NCI-H1092 treated with DMSO at 0.1 percent for 48 hours (cell line): ENCODE measurements at places on chromosomes 5 and 9.
A peak's percentile ranks its signal among the peaks of the same experiment; 100 is the strongest.

- no peak for DNase-seq
Measured at GRCh38 chr9:128469070-128469469, 13.3 kb downstream of the ODF2 start.

DNA sequence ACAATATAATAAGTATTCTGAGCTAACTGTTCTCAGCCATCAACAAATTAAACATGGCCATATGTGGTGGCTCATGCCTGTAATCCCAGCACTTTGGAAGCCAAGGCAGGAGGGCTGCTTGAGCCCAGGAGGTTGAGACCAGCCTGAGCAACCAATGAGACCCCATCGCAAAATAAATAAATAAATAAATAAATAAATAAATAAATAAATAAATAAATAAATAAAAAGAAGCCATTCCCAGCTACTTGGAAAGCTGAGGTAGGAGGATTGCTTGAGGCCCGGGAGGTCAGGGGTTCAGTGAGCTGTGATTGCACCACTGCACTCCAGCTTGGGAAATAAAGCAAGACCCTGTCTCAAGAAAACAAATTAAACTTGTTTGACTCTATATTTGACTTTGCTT is 1256.4 kb downstream of the EFNA5 start:
- no peak for DNase-seq

DNA sequence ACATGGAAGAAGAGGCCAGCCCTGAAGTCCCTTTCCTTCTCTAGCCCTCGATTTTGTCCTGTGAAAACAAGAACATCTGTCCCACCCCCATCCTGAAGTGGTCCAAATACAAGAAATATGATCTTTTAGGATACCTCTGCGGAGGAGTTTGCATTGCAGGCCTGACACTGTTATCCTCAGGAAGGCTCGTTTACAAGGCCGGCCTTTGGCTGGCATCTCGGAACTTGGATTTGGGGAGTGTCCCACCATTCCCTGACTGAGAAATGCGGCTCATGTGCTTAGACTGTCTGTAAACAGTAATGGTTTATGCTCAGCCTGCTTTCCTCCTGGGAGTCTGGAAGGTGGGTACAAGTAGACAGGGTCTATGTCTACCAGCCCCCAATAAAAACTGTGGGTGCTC is 26.4 kb downstream of the WHRN start:
- DNase-seq = no peak

GRCh38 chr5:14487897-14488570 is 93.6 kb upstream of the OTULINL start:
- DNase-seq = no peak

DNA sequence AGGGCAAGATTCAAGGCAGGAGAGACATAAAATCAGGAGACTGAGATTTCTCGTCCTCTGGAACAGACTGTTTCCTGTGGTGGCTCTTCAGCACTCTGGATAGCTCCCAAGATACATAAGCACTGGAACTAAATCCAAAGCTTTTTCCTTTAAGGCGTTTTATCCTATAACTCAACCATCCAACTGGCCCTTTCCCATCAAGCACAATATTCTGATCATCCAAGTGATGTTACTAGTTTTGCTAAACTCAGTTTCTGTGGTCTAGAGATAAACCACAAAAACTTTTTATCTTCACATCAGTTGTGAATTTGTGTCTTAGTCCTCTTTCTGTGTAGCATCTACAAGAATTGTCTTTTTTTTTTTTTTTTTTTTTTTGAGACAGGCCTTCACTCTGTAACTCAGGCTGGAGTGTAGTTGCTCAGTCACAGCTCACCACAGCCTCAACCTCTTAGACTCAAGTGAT is 299.4 kb downstream of the COX7C start:
- DNase-seq = no peak

DNA sequence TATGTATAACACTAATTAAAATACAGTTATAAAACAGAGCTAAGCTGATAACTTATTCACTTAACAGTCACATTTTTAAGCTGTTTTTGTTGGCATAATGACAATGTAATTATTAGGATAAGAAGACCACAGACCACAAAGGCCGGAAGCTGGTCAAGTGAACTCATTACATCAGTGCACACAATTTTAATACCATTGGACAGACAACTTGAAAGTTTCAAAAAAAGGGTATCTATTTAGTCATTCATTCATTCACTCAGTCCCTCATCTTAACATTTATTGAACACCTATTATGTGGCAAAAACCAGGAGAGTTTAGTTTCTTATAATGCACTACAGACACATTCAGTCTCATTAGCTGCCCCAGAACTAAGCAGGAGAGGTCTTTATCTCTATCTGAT is 11.6 kb downstream of the ERP44 start:
- no peak for DNase-seq

DNA sequence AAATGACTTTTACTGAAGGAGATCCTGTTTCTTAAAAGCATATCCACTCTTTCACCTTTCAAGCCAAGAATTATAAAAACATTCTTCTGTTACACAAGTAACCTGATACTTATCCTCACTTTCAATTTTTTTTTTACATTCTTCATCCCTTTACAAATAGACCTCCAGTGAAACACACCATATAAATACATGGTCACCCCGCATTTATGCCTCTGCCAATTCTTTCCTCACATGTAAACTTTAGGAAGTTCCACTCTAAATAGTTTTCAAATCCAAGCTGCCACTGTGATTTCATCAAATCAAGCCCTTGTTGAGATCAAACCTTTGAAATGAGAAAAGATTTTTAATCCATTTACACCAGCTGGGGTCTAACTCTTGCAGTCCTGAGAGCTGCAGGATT is 40.0 kb downstream of the GAS1 start:
- DNase-seq = no peak

DNA sequence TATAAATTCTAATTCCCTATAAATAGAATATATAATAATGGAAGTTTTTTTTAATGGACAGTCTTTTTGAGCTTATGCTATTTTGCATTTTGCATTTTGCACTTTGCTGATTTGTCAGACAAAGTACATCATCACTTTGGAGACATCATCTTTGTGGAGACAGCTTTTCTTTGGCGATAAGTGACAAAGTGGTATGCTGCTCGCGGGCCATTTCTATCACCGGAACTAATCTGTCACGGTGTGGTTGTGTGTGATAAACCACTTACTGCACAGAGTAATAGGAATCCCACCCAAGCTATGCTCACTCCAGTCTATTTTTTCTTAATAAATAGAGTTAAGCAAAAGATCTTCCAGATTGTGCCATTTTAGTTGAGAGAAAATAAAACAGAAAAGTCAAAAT is 133.1 kb downstream of the MACIR start:
- no peak for DNase-seq

GRCh38 chr5:127898551-127899213 is 184.9 kb upstream of the SLC12A2 start:
- DNase-seq = no peak

DNA sequence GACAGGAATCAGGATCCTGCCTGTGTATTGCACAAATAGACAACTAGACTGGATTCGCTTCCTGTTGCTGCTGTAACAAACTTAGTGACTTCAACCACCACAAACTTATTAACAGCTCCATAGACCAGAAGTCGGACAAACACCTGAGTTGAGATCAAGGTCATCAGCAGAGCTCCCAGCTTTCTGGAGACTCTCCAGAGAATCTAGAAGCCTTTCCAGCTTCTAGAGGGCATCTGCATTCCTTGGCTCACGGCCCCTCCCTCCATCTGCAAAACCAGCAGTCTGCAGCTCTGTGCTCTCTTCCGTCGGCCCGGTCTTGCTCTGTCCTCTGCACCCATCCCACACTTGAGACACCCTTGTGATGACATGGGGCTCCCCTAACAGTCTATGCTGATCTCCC is 99.1 kb downstream of the KCNT1 start:
- no peak for DNase-seq

- no peak for DNase-seq
Measured at GRCh38 chr5:150626853-150627276, 13.6 kb upstream of the SYNPO start.

- no peak for DNase-seq
Measured at GRCh38 chr9:9523476-9524139, 1089.2 kb downstream of the PTPRD start.

- no peak for DNase-seq
Measured at GRCh38 chr5:175025077-175025476, 300.7 kb downstream of the MSX2 start.

DNA sequence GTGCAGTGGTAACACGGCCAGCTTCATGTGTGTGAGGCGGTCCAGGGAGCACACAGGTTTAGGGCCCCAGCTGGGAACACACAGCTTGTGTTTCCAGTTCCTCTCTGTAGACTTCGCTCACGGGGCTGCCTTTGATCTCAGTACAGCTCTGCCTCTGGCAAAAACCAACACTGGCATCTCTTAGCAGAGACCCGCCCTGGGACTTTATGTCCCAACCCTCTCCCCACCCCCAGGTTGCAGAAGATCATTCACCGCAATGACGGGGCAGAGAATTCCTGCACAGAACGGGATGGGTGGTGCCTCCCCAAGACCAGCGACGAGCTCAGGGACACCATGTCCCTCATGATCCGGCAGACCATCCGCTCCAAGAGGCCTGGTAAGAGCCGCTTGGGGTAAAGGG is 5.2 kb upstream of the CEL start:
- DNase-seq = no peak

- DNase-seq = no peak
Measured at GRCh38 chr5:128528637-128529255, 9.3 kb downstream of the FBN2 start.

DNA sequence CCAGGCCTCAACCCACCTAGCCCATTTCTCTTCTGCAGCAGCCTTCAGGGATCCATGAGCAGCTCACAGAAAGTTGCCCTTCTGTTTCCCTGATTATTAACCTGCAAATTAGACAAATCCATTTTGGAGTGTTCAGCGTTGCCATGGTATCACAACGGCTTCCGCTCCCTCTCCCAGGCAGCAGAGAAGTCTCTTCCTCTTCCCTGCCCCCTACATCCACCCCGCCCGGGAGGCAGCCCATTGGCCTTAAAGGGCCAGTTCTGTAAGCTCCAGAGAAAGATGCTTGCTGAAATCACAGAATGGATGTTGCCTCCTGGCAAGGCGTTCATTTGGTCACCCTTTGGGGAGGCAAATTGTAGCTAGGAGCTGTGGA is 47.7 kb upstream of the BOD1 start:
- DNase-seq = no peak

DNA sequence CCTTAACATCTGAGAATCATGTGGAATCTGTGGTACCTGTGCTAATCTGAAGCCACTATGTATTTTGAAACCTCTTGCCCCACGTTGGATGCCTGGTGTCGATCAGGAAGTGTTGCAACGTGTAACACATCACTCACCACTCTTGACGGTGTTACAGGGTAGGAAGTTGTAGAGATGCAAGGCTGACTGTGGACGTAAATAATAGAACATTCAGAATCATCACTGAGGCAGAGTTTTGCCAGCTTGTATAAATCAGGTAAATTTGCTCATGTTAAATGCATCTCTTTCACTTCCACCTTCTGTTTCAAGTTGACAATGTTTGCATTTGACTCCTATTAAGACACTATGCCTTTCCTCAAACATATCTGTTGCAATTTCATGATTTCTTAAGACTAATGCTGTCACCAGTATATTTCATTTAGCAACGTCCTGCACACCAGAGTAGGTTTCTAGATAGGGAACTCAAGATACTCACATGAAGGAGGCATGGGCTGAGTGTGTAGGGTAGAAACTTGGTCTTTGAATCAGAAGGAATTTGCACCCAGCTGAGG is 38.1 kb downstream of the BASP1 start:
- no peak for DNase-seq

DNA sequence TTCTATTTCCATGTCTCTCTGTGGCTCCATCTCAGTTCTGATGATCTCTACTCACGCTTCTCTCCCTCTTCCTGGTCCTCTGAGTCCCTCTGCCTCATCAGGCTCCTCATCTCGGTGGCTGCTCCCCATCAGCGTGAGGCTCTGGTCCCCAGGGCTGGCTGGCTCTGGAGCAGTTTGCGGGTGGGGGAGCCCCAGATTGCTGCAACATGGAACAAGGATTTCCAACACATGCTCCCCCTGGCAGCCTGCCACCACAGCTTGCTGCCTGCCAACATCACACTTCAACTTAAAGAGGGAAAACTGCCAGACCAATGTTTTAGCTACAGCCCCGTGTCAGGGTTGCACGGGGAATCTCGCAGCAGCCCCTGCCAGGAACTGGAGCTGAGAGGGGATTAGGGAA is 77.2 kb upstream of the NEK6 start:
- peak; percentile 90 for DNase-seq

DNA sequence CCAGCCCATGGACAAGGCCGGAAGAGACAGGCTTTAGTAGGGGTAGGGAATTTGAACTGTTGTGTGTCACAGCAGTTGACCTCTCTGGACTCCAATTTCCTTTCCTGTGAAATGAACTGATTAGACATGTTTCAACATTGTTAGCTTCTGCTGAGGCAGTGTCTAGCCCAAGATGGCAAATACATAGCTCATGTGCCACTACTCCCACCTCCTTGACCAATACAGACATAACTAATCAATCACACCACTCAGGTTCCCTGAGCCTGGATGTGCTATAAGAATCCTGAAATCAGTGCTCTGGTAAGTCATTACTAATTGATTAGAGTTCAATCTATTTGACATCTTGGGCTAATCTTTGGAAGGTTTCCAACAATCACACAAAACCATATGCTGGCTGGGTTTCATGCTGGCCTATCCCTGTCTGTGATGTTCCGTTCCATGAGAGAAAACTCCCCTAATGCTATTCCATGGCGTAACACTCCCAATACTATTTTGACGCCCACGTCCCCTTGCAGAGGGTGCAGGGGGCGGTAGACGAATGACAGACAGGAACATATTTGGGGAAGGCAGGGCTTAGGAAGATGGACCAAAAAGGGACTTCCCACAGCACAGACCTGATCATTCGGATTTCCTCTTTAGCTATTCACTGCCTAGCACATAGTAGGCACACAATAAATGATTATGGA is 95.2 kb downstream of the PDE6A start:
- DNase-seq = no peak

GRCh38 chr9:4615251-4615650 is 46.8 kb upstream of the PLPP6 start:
- no peak for DNase-seq

GRCh38 chr9:31135567-31135966 is 1248.9 kb upstream of the ACO1 start:
- DNase-seq = no peak

DNA sequence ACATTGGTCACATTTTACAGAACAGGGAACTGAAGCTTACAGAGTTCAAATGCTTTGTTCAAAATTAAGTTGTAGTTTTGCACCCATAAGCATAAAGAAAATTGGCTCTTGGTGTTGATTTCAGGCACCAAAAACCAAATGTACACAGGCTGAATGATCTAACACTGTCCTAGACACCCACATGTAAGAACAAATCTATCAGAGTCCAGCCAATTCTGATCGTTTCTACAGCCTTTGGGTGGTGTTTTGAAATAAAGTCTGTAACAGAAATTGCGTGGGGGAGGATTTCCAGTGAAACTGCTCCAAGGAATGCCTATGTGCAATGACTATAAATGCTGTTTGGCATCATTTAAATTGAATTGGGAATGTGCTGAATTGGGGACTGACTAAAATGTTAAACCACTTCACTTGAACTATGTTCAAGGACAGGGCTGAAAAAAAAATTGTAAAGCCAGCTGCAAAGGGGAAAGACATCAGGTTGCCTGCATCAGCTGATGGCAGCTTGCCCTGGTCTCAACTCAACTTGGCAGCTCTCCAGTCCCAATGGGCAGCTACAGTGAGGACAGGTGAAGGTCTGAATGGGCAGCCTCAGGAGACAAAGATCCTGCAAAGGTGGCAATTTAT is 92.2 kb upstream of the TRPC7 start:
- peak; percentile 85 for DNase-seq
